ENCODE measurements at places on chromosomes 5 and 9. TPM values are rescaled to one million over a fixed set of nuclear protein-coding genes. Genes with fewer than 3 reads are reported as not detected.

- no peak for ATAC-seq
Observed at GRCh38 chr5:94113087-94113486, 371.7 kb upstream of the POU5F2 start.

GRCh38 chr9:138020120-138020794 lies 142.7 kb downstream of the CACNA1B start:
- ATAC-seq, result no peak

- no peak for ATAC-seq
Observed at GRCh38 chr9:27530915-27531755, 1.5 kb upstream of the MOB3B start.

GRCh38 chr5:119063579-119064379 lies 7.1 kb upstream of the DMXL1 start:
- ATAC-seq, result peak; percentile 55

DNA sequence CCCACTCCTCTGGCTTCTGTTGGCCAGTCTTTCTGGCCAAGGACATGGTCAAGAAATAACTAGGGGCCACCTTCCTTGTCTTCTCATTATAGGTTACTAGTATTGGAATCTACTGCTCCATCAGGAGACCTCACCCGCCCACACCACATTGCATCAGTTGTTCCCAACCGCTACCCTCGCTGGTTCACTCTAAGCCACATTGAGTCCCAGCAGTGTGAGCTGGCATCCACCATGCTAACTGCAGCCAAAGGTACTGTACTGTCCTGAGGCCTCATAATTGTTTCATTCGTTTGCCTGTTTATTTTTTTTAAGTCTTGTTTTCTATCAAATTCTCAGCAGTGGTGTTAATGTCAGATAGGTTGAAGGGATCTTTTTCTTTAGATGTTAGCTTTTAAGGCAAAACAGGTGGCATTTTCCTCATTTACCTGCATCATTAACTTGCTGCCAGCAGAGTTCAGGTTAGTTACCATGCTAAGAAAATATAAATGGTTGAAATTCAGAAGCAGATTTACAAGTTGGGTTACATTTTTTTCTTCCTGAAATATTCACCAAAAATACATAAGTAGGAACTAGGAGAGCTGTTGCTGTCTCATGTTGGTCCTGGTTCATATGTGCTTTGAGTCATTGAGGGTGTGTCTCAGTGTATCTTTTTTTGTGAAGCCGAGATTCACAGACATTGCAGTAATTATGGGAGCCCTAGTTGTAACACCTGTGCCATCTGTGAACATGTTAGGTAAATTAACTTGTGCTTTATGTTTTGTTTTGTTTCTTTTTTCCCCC lies 206.9 kb downstream of the ZSWIM6 start:
- peak; percentile 91 for ATAC-seq

DNA sequence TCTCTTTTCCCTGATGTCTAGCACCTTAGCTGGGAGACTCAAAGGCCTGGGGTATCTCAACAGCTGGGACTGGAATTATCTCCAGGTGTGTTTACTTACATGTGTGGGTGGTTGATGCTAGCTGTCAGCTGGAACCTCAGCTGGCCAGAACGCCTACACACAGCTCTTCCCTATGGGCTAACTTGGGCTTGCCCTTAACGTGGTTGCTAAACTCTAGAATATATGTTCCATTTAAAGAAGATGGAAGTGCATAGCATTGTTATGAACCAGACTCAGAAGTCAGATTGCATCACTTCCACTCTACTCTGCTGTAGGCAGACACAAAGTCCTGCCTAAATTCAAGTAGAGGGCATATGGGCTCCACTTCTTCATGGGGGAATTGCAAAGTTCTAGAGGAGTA lies 29.3 kb downstream of the SGCD start:
- no peak for ATAC-seq

DNA sequence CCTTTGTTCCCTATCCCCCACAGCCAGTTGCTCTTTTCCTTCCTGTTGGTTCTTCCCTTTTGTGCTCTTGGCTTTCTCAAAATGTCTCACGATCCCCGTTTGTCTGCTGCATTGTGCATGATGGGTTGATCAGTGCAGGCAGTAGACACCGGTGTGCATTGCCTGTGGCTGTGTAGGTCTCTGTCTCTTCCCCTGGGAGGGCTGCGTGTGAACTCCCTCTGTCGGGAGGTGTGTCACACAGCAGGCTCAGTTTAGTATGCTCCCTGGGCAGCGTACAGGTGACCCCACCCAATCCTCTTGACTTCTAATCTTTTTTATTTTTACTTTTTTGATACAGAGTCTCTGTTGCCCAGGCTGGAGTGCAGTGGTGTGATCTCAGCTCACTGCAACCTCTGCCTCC lies 265.3 kb downstream of the FSTL4 start:
- no peak for ATAC-seq

- ATAC-seq, result no peak
Observed at GRCh38 chr5:618450-618849, 6.3 kb downstream of the CEP72 start.

GRCh38 chr9:85594316-85594715 lies 147.4 kb downstream of the AGTPBP1 start:
- no peak for ATAC-seq

DNA sequence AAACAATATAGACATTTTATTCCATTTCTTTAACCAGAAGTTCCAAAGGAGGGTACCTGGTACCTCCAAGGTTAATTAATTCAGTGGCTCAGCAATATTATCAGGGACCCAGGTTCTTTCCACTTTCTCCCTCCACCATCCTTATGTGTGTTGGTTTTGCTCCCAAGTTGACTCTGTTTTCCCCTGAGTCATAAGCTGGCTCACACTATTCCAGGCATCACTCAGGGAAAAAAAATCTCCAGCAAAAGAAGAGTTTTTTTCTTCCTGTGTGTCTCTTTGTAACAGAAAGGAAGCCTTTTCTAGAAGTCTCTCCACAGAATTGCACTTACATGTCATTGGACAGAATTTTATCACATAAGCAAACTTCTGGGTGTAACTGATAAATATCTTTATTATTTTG lies 31.2 kb upstream of the GALNT10 start:
- ATAC-seq, result no peak

- ATAC-seq, result peak; percentile 34
Observed at GRCh38 chr5:111224561-111225345, 569 bp downstream of the CAMK4 start.

DNA sequence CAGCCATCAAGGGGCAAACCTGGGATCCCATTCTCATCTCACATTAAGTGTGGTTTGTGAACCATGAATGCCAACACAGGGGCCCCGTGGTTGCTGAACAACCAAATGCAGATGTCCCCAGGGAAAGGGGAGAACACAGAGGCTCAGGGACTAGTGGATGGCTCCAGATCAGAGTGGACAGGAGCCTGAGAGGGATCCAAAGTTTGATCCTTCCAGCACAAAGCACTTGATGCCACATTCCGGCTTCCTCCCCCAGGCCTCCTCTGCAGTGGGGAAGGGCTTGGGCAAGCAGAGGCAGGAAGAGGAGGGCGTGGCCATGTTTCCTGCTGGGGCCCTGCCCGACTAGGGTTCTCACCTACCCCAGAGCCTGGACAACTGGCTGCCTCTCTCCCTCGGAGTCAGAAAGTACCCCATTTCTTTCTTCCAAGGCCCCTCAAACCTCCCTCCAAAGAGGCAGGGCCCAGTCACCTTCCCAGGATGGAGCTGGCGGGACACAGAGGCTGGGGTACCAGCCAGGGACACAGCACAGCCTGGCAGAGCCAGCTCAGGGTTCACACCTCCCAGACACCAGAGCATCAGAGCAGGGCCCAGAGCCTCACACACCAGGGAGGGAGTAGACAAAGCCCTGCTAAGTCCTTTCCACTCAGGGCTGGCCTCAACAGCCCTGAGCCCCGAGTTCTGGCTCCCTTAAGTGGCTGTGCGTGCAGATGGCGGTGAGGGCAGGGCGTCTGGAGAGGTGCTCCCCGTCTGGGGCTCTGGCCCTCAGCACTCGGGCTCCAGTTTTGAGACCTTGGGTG lies 4.3 kb upstream of the RNF44 start:
- ATAC-seq, result peak; percentile 26

DNA sequence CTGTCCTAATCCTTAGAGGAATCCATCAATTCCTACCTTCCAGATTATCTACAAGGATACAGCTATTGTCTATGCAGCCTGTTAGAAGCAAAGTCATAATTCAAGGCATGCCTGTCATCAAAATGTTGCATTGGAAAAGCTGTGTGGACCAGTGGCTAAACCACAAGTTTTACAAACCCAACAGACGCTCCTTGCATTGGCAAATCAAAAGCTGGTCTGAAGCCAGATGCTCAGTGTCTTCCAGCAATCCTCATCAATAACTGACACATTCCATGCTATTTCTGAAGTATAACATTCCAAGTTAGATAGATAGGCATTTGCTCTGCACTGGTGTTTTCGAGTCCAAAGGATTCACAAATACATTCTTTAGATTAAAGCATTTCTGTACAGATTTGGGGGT lies 213.6 kb downstream of the EBF1 start:
- ATAC-seq, result no peak

- ATAC-seq, result no peak
Observed at GRCh38 chr5:121533814-121534213, 317.9 kb upstream of the FTMT start.

DNA sequence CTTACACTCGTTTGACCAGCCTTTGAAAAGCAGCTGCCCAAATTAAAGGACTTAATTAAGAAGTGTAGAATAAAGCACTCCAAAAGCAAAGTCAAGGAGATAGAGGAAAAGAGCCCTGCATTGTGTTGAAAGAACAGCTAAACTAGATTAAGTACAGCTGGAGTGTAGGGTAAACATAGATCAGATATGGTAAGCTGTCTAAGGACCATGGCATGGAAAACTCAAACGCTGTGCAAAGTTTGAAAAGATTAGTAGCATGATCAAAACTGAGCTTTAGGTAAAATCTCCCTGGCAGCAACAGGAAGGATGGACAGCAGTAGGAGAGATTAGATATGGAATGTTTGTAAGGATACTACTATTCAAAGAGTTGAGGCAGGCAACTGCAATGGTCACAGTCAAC lies 55.4 kb downstream of the BNC2 start:
- no peak for ATAC-seq

DNA sequence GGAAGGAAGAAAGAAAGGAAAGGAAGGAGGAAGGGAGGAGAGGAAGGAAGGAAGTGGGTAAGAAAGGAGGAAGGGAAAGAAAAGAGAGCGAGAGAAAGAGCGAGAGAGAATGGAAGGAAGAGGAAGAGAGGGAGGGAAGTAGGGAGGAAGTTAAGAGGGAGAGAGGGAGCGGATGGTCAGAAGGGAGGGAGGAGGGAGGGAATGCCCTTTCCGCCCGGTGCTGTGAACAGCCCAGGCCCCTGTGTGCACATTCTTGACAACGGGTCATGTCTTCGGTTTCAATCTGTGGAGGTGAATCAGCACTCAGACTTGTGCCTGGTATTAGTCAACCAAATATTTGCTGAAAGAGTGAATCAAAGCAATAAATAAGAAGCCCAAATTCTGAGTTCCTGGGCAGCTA lies 39.2 kb downstream of the PRUNE2 start:
- ATAC-seq, result no peak

DNA sequence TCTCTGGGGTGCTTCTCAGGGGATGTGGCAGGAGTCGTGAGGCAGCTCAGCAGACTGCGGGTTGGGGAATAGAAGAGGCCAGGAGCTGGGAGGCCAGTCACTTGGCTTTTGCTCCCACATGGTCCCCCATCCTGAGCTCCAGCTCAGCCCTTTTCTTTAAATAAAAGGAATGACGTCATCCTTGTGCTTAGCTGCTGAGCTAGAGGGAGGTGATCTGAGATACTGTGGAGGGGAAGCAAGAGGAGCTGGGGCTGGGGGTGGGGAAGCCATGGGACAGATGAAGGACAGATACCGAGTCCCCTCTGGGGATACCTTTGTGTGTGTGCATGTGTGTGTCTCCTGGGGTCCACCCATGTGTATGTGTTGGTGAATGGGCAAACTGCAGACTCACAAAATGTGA lies 89.0 kb upstream of the ARAP3 start:
- ATAC-seq, result no peak

DNA sequence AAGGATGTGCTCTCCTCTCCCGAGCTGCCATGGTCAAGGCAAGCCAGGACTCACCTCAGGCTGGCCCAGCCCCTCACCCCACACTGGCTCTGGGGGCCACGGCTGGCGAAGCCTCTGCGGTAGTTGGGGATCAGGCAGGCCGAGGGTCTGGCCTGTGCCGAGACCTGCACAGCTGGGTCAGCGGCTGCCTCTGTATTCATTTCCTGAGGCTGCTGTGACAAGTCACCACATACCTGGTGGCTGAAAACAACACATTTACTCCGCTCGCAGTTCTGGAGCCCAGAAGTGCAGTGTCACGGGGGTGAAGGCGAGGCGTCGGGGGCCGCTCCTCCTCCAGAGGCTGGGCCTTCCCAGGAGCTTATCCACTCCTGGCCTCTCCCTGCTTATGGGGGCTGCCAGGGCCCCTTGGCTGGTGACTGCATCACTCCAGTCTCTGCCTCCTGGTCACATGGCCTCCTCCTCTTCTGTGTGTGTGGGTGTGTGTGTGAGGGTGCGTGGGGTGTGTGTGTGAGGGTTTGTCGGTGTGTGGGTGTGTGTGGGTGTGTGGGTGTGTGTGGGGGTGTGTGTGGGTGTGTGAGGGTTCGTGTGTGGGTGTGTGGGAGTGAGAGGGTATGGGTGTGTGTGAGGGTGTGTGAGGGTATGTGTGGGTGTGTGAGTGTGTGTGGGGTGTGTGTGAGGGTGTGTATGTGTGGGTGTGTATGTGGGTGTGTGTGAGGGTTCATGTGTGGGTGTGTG lies 3.2 kb upstream of the SCGB3A1 start:
- ATAC-seq, result no peak

DNA sequence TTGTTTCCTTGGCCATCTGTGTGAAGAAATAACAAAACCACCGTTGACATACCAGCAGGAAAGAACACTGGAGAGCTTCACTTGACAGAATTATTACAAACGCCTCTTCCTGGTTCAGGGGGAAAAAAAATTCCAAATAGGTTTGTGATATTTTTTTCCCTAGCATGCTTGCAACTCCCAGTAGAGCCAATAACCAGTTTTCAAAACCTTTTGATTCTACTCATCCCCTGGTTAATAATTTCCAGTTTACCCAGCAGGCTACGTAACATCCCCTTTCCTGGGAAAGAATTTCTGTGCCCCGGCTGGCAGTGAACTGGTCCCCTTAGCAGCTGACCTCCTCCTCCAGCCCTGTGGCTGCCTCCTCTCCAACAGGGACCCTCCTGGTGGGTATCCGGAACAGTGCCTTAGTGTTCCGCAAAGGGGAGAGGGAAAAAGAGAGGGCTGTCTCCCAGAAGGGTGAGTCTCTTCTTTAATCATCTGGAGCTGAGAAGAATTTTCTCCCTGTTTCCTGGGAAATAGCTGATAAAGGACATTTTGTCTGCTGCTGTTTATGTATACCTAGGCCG lies 72.8 kb upstream of the BOD1 start:
- no peak for ATAC-seq

Gene LHX3
- total RNA-seq, result 0.08 TPM

Gene FAF2
- total RNA-seq, result 24.2 TPM

Gene ST6GALNAC4
- 11.4 TPM for total RNA-seq

Gene HNRNPAB
- 153 TPM for total RNA-seq

Gene SEMA6A
- total RNA-seq, result 6.1 TPM

Gene TMEM171
- total RNA-seq, result 6.3 TPM

Gene UGT3A2
- total RNA-seq, result not detected

Gene ZNF300
- total RNA-seq, result 3.5 TPM

Gene CSF1R
- total RNA-seq, result 2.7 TPM

Gene CNOT6
- 22.1 TPM for total RNA-seq
